ENCODE measurements at places on chromosomes 7 and 10.

- no peak for DNase-seq
These were observed 39.0 kb downstream of the MYL10 start for GRCh38 chr7:101589976-101590662.

GRCh38 chr10:16724509-16724908, 92.7 kb downstream of the RSU1 start:
- DNase-seq, result no peak

DNA sequence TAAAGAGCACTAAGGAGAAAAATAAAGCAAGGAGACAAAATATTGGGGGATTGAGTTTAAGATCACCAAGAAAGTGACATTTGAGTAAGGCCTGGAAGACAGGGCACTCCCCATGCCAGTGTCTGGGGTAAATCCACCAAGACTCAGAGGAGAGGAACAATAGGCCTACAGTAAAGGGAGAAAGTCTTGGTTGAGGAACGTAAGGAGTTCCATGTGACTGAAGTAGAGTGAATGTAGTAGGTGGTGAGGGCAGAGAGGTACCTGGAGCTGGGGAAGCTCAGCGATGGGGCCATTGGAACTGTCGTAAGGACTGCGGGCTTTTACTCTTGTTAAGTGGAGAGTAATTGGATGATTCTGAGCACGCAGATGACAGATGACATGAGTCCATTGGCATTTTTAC, 69.4 kb downstream of the CPED1 start:
- no peak for DNase-seq

DNA sequence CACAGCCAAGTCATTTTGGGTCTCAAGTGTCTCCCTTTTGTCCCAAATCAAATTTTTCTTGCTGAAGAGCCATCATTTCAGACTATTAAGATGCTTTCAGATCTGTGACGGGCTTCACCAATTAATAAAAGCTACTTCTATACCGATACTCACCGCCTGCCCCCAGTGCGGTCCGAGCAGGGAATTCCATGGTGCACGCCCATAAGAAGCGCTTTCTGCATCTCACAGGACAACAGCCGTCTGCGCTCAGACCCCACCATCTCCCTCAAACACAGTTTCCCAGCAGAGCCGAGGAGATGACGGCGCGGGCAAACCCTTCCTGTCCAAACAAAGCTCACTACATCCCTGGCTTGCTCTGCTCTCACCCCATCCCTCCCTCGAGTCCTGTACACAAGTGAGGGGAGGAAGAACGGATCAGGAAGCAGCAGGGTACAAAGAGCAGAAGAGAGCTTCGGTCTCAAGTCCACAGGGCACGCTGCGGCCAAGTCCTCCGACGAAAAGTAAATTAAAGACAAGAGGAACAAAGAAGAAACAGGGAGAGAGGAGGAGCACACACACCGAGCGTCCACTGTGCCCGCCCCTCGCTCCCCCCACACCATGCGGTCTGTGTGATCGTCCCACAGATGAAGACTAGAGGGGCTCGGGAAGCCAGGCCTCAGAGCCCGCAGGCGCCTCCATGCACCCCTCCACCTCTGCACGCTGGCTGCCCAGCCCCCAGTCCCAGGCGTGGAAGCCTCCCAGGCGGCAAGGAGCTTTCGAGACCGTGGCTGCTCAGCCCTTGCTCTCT, 121.9 kb downstream of the MAD1L1 start:
- DNase-seq, result no peak

GRCh38 chr7:107898997-107899594, 8.1 kb downstream of the DLD start:
- no peak for DNase-seq

DNA sequence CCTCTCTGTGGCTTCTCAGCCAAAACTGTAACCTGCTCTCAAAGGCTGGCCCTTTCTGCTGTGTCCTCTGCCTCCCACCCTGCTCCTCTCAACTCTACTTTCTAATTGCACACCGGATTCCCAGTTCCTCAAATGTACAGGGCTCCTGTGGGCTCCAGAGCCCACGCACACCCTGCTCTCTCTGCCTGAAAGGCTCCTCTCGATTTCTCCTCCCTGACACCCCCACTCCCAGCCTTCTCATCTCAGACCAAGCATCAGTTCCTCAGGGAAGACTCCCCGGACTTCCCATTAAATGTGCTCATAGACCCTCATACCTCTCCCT, 111.7 kb upstream of the STEAP1B start:
- DNase-seq, result no peak
